Activated T-cell treated with anti-CD3 and anti-CD28 coated beads for 1 hour (primary cell): ENCODE measurements at places on chromosomes 1 and 21.

DNA sequence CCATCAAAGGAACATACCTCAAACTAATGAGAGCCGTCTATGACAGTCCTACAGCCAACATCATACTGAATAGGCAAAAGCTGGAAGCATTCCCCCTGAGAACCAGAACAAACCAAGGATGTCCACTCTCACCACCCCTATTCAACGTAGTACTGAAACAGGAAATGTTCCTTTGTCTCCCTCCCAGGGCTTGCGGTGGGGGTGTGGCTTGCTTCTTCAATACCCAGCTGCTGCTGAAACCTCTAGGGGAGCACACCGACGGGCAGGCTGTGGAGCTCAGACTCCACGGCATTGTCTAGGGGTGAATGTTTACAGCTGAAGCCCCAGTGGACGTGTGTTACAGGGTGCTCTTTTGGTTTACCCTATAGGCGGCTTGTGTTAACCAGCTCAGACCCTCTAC is 30.5 kb upstream of the B3GALT2 start:
- DNase-seq: no peak

GRCh38 chr1:185441605-185442004 is 124.6 kb upstream of the IVNS1ABP start:
- no peak for DNase-seq

DNA sequence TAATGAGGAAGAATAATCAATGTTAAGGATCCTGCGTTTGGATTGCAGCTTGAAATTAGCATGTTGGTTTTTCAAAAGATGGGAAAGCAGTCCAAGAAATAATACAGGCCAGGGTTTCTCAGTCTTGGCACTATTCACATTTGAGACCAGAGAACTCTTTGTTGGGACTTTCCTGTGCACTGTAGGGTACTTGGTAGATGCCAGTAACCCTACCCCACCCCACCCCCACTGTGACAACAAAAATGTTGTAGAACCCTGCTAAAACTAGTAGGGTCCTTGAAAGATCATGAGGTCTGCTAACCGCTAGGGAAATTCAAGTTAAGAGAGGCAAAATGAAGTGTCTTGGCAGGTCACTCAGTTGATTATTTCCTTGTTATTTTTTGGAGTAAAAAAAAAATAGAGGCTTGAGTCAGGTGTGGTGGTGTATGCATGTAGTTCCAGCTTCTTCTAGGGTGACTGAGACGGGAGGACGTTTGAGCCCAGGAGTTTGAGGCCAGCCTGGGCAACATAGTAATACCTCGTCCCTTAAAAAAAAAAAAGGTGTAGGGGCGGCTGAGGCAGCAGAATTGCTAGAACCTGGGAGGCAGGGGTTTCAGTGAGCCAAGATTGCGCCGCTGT is 53.3 kb downstream of the SPEN start:
- no peak for DNase-seq

DNA sequence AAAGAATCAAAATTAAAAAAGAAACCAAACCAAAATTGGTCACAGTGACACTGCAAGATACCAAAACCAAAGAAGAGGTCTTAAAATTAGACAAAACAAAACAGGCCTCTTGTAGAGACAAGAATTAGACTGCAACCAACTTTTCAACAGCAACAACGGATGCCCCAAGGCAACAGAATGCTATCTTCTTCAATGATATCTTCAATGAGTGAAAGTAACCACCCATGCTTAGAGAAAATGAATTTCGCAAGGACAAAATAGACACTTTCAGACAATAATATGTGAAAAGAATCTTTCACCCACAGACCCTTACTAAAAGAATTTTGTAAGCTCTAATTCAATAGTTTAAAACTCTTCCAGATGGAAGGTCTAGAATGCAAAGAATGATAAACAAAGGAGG is 41.7 kb downstream of the USP48 start:
- DNase-seq: no peak

GRCh38 chr1:170096806-170097340 is 22.4 kb upstream of the KIFAP3 start:
- no peak for DNase-seq
